ENCODE measurements at places on chromosomes 5 and 9.
A peak's percentile ranks its signal among the peaks of the same experiment; 100 is the strongest.

- no peak for DNase-seq
Measured at GRCh38 chr5:67393211-67393610, 196.6 kb upstream of the CD180 start.

- DNase-seq: peak; percentile 3
Measured at GRCh38 chr9:76020652-76021051, 130.2 kb downstream of the PCSK5 start.

DNA sequence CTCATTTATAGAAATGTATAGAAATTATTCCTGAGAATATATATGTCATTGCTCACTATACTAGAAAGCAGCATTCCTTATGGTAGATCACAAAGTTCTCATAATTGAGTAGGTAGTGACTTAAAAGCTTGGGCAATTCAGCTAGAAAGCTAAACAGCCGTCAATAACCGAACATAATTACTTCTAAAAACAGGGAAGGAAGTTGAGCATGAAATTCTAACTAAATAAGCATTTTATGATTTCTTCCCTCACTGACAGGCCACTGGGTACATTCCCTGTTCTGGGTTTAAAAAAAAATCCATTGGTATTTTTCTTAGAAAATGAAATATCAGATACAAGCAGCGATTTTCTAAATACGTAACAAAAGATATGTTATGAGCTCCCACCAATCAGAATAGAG lies 91.1 kb upstream of the DAB2 start:
- DNase-seq: no peak

DNA sequence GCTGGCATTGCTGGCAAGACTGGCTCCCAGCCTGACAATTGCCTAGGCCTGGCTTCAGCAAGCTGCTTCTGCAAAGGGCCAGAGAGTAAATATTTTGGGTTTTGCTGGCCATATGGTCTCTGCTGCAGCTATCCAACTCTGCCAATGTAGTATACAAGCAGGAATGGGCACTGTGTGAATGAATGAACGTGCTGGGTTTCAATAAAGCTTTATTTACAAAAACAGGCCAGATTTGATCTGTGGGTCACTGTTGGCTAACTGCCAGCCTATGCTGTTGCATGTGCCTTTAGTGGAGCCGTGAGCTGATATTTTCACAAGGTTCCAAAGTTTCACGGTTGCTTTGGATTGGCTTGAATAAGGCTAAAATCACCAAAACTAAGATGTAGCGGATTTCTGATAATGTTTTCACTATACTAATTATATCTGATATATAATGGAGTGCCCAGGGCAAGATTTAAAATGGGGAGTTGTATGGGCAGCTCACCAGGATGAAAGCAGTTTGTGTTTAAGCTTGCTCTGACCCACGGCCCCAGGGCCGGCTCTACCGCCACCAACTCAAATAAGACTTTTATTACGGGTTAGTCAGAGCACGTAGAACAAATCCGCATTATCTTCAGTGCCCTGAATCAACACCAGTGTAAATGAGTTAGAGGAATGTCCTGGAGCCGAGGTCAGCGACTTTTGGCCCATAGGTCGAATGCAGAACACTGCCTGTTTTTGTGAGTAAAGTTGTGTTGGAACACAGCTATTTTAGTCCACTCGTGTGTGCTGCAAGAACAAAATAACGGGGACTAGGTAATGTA lies 98.6 kb upstream of the DAP start:
- DNase-seq: no peak

DNA sequence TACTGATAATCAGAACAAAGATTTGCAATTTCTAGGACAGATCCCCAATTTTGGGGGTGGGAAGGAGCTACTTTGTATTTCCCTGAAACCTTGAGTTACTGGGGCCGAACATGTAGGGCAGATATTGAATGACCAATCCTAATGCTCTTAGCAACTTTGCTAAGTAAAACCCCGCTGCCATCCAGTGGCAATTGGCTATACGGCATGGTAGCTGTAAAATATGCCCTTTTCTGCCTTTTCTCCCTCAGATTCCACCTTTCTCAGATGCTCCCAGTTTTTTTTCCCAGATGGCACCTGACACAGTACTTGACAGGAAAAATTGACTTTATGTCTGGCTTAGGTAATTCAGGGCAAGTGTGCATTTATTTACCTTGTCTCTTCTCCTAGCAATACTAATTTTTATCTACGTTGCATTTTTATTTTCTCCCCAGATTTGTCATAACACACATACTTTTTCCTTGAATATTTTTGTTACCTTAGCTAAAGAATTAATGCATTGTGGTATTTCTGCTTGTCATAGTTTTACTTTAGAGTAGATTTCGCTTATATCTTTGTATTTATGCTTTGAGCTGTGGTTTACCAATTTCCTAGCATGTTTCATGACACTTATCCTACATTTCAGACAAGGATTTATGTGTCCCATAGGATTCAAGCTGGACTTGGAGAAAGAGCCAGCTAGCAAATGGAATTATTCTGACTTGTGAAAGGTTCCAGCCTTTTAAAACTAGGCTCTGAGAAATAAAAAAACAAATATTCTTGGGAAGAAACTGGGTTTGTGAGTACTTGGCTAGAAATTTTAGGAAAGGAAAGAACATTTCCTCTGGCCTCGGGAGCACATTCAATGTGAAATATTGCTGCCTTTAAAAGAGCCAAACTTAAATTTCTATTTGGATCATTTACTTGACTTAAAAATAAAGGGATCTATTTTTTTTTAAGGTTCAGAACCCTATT lies 37.4 kb downstream of the PIK3R1 start:
- peak; percentile 16 for DNase-seq

DNA sequence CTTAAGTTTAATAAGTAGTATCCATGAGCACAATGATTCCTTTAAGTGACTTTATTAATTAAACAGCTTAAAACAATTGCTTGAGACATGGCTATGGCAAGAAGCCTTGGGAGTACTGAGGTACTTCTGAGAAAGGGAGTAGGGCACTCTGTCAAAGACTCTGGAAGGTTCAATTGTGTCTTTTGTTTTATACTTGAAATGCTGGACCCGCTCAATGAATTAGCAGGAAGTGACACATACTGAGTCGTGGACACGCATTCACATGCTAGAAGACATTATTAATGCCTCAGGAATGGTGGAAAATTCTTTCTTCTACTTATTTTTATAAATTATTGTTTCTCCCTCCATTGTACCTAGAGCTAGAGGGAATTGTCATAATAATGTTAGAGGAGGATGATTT lies 347.3 kb upstream of the ZNF608 start:
- DNase-seq: no peak

DNA sequence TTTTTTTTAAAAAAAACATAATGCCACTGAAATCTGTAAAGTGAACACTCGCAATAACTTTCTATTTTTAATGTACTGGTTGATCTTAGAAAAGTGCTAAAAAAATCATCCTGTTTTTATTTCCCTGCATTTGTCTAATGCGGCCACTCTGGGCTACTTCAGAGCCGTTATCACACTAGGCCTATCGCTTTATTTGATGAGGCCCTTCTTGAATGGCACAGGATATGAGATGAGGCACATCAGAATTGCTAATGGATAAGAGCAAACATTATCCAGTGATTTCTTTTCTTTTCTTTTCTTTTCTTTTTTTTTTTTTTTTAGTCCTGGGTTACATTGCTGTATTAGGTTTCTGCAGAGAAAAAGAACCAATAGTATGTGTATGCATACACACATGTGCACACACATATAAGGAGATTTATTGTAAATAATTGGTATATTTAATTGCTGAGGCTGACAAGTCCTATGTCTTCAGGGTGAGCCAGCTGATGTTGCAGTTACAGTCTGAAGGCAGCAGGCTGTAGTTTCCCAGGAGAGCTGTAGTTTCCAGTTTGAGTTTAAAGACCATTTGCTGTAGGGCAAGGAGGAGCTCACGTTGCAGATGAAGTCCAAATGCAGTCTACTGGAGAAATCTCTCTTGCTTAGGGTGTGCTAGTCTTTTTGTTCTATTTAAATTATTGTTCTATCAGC lies 391.7 kb downstream of the MED10 start:
- DNase-seq: no peak

DNA sequence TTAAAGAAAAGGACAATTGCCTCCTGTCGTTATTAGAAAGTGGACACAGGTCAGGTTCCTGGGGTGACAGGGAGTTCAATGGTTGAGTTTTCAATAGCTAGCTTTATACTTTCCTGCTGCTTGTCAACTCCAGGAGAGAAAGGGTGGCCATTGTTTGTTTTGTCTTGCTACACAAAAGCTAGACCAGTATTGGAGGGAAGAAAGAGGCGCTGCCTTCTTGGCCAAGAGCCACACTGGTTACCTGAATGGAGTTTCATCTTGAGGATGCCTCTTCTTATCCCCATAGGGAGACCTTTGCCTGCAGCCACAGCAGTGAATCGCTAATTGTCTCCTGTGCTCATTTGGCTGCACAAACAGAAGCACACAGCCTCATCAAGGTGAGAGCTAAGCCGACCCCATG lies 279.4 kb upstream of the GRIA1 start:
- DNase-seq: no peak

- DNase-seq: no peak
Measured at GRCh38 chr9:6945816-6946215, 188.0 kb downstream of the KDM4C start.

DNA sequence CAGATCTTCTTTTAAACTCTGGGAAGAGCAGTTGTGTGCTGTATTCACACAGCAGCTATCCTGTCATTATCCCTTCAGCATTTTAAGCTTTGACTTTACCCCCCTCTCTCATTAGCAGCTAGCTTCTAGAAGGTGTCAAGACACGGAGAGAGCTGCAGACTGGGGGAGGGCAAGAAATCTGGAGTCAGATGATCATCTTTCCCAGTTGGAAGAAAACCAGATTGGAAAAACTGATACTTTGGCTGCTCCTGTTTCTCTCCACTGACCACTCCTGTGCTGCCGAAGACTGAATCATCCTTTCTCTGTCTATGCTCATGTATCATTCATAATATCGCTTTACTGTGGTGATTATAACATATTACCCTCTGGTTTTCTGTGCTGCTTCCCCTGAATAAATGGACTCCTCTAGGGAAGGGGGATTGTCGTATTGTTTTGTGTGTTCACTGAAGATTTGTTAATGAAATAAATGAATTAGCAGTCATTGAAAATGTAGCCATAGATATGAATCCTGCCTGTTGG lies 75.1 kb downstream of the SH3GL2 start:
- DNase-seq: no peak

Measured in stimulated activated naive CD4-positive, alpha-beta T cell (primary cell).